ENCODE measurements at places on chromosomes 5 and 9. TPM values are rescaled to one million over a fixed set of nuclear protein-coding genes. Genes with fewer than 3 reads are reported as not detected.

Gene DCAF10
- 21.6 TPM for total RNA-seq

Gene SLC25A2
- total RNA-seq: not detected

DNA sequence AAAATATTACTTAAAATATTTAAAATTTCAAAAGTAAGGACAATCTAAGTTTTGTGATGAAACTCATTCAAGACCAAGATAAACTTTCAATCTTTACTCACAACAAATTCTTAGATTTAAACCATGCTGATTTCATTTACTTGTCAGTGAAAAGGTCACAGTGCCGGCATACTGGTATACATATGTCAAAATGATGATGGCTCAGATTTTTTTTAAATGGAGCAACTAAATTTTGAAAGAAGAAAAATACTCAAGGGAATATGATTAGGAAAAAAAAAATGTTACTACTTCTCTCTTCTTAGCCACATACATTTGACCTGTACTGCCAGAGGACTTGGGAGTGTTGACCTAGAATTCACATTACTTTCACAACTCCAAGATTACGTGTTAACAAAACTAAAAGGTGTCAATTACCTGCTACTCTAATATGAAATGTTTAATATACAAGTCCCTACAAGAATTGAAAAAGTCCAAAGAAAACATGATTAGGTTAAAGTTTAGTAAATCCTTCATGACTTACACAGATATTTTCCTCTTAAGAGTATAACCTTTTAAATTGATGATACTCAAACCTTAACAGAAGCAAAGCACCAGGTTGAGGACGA, 4.6 kb downstream of the EFNA5 start:
- no peak for DNase-seq

- no peak for DNase-seq
Observed at GRCh38 chr5:145718956-145719355, 116.2 kb downstream of the PRELID2 start.

GRCh38 chr5:57382655-57383054, 100.0 kb downstream of the ACTBL2 start:
- no peak for DNase-seq

GRCh38 chr5:161548487-161549094, 2.1 kb upstream of the GABRB2 start:
- no peak for DNase-seq

DNA sequence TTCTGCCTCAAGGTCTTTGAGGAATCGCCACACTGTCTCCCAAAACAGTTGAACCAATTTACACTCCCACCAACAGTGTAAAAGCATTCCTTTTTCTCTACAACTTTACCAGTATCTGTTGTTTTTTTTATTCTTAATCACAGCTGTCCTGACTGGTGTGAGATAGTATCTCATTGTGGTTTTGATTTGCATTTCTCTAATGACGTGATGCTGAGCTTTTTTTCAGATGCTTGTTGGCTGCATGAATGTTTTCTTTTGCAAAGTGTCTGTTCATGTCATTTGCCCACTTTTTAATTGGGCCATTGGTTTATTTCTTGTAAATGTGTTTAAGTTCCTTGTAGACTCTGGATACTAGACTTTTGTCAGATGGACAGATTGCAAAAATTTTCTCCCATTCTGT, 400.0 kb downstream of the DEPDC1B start:
- DNase-seq: no peak

DNA sequence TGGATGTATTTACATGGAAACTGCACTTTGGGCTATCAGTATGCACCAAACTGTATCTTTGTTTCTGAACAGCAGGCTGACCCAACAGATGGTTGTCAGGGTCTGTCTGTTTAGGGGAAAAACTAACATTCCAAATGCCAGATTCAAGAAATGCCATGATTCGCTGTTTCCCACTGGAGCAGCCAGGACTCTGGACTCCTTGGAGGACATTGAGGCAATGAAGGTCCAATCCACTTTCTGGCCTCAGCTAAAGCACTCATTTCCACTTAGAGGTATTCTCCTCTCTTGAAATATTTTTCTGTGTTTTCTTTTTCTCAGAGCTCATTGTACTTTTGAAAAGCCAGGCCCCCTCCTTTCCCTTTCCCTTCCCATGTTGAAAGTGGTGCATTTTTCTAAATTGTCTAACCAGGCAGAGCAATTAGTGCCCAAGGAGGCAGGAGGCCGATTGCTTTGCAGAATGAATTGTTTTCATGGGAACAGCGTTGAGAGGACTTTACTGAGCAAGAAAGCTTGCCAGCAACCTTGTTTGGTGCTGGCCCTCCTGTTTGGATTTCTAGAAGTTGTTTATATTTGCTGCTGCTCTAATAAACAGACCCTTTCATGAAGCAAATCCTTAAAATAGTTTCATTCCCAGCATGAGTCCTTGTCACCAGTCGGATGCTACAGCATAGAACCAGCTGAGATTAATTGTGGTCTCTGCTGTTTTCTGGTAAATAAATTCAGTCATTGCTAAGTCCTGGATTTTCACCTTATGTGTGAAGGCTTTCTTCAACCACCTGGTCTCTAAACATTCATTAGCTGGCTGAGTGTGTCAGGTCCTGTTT, 132.8 kb upstream of the TAF11L2 start:
- no peak for DNase-seq

GRCh38 chr5:16666883-16667398, 50.1 kb upstream of the RETREG1 start:
- no peak for DNase-seq

DNA sequence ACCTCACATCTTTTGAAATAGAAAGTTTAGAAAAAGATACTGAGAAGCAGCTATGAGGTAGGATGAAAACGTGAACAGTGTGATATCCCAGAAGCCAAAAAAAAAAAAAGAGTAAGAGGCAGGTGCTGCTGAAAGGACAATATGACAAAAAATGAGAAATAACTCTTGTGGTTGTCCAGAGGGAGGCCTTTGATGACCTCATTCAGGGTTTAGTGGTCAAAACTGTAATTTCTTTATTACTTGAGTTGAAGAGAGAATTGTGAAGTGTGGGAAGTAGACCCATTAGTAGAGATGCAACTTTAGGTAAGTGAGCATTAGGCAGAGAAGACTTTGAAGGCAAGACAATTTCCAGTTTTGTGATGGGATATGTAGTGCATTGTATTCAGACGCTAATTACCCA, 1306.3 kb upstream of the ACO1 start:
- DNase-seq: no peak

DNA sequence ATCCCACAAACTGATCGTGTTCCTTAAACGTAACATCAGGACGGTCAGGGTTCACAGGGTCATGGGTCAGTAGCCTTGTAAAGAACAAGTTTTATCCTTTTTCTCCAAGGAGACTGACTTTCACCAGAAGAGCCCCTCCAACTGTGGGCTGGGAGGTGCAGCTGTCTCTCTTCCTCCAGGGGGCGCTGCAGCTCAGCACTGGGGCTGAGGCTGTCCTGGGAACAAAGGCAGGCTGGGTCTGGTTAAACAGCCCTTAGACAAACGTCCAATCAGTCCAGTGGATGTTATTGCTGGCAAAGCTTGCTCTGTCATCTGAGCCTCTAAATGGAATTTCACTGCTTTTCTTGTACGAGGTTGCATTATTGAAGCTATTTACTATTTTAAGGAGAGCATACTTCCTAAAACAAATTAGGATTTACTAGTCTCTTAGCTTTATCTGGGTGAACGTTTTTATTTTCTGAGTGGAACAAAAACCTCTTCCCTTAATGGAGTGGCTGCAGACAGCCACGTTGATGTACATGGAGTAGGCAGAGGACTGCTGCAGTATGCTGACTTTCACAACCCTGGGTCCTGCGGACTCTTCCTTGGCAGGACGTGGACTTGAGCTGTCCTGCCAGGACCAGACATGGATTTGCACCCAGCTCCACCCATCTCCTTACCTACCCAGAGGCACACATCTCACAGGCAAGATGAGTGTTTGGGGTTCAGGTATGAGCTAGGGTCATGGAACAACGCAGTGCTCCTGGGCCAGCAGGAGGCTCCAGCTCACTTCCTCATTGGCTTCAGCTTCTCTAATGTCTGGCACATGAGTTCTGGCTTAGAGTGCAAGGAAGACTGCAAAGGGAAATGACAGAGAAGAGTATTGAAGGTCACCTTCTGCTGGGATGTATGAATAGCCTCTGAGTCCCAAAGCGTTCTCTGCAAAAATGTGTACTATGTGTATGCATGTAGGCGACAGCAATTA, 7.8 kb downstream of the EXOSC2 start:
- no peak for DNase-seq

All from kidney epithelial cell (primary cell).